ENCODE measurements at places on chromosomes 2 and 18.

GRCh38 chr18:77092104-77093066, 40.2 kb downstream of the MBP start:
- DNase-seq, result no peak

- DNase-seq, result no peak
Measured at GRCh38 chr18:8279346-8279745, 329.9 kb upstream of the RAB12 start.

GRCh38 chr2:10771786-10772185, 40.8 kb downstream of the PDIA6 start:
- no peak for DNase-seq

GRCh38 chr2:178204977-178205376, 10.7 kb downstream of the OSBPL6 start:
- DNase-seq, result no peak

DNA sequence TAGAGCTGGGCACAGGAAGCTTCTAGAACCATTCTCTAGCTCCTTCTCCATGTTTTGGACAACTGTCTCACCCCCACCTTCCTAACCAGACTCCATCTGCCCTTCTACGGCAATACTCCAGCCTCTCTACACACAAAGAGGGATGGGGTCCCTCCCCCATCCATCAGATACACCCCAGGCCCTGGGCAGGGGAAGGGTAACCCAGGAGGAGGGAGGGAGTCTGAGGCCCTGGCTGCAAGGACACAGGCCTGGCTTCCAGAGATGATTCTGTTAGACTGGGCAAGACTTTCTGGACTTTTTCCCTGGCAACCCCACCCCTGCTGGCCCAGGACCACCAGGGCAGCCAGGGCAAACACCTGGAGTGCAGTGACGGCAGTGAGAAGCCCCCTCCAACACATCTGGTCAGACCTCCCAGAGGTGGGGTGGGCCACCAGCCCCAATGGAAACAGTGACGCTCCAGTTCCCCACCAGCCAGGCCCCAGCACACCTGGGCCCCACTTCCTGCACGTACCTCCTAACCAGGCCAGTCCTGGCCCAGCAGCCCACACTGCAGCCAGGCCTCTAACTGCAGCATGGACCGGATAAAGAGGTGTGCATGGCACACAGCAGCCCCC, 6.5 kb downstream of the CYP26B1 start:
- no peak for DNase-seq

DNA sequence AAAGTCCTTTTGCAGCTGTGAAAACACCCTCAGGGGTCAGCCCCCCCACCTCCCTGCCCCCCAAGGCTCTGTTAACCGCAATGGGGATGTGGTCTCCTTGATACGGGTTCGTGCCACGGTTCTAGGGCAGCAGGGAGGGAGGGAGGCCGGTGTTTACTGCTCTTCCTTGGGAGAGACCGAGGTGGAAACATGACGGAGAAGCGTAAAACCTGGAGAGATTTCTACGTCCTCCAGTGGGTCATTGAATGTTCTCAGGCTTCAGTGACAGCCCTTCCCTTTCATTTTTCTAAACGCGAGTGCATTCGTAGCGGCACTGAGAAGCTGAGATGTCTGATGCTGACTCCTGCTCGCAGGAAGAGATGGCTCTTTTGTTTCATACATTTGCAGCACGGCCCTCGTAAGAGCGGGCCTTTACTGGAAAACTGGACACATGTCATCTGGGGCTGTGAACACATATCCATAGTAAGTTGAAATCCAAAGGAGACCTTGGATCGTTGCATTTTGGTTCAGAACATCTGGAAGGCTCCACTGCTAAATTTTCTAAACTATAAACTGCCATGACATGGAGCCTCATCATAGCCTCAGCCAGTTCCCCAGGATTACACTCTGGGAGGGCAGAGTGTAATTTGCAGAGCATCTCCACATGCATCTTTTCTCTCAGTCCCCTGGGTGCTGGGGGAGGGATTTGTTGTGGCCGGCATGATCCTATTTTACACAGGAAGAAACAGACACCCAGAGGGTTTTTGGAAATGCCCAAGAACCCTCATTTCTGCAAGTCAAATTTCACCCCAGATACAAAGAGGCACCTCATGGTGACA, 40.6 kb upstream of the HDAC4 start:
- no peak for DNase-seq

DNA sequence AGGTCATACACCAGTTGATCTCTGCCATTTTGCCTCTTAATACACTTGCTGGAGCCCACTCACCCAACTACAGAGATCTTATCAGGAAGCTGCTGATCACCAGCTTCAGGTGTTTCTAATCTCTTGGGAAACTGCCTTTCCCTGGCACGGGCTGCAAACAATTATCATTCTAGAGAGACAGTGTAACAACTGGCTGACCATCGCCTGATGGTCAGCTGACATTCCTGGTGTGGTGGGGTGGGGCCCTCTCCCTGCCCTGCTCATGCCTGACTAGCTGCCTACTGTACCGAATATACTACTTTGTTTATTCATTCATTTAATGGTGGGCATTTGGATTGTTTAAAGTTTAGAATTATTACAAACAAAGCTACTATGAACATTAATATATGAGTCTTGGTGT, 311.5 kb downstream of the CBLN2 start:
- no peak for DNase-seq

- DNase-seq, result no peak
Measured at GRCh38 chr18:79402209-79402576, 6.5 kb downstream of the NFATC1 start.

DNA sequence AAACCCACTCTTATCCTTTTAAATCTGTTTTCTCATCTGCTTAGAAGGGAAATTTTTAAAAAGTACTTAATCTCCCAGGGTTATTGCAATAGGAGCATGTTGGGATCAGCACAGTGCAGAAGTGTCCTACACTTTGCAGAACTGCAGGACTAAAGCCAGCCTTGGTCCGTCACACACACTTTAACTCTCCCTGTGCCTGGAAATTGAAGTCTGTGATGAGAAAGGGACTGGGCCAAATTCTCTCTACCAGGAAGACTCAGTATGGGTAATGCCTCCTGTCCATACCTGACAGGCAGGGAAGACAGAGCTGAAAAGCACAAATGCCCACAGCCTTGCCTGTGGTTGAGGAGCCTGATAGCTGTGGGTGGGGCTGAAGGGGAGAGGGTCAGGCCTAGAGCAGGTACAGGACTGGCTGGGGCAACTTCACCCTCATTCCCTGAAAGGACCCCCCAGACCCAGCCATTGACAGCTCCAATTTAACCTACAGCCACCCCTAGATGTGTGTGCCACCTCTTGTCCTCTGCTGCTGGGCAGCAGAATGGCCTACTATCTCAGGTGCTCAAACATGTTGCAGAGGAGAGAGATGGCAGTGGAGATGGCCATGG, 377.2 kb upstream of the KLHL29 start:
- no peak for DNase-seq

- DNase-seq, result no peak
Measured at GRCh38 chr2:14675489-14675888, 43.0 kb downstream of the LRATD1 start.

GRCh38 chr2:133110201-133110600, 440.2 kb upstream of the LYPD1 start:
- DNase-seq, result no peak

DNA sequence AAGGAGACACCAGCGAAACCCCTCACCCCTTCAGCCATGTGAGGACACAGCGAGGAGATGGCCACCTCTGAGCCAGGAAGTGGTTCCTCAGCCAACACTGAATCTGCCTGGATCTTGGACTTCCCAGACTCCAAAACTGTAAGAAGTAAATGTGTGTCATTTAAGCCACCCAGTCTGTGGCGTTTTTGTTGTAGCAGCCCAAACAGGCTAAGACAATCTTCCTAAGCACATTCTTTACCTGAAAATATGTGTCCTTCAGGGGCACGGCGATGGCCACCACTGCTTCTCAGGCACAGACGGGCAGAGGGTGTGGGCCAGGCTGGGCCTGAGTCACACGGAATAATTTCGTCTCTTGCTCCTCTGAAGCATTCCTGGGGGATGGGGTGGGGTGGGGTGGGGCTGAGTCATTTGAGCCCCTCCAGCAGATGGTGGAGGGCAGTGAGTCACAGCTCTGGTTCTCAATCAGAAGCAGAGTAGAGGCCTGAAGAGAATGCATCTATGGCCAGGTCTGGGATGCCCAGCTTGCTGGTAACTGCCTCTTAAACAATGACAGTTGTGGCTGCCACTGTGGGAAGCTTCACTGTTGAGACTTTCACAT, 142.4 kb downstream of the CAPN13 start:
- peak; percentile 97 for DNase-seq

GRCh38 chr2:209191139-209191538, 232.7 kb upstream of the MAP2 start:
- DNase-seq, result no peak

- DNase-seq, result no peak
Measured at GRCh38 chr2:218985021-218985324, at the start of gene FEV. TSS of gene FEV (minus strand) at chr2:218985184. CDS start at chr2:218985075, 109 bp downstream.

DNA sequence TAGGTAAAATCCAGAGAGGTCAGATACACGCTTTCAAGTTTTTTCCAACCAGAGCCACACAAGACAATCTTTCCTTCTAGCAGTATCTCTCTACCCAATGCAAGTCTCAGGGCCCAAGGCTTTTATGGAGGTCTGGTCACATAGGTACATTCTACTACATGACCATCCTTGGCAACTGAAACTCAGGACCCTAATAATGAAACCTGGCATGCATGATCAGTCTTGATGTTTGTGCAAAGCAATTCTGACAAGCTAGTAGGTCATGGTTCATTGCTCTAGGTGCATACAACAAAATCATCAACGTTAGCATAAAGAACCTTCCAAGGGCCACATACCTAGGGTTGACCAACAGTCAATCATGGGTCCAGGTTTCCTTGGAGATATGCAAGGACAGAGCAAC, 33.2 kb upstream of the CCDC88A start:
- no peak for DNase-seq

GRCh38 chr18:72208920-72209676, 335.0 kb downstream of the CBLN2 start:
- DNase-seq, result no peak

DNA sequence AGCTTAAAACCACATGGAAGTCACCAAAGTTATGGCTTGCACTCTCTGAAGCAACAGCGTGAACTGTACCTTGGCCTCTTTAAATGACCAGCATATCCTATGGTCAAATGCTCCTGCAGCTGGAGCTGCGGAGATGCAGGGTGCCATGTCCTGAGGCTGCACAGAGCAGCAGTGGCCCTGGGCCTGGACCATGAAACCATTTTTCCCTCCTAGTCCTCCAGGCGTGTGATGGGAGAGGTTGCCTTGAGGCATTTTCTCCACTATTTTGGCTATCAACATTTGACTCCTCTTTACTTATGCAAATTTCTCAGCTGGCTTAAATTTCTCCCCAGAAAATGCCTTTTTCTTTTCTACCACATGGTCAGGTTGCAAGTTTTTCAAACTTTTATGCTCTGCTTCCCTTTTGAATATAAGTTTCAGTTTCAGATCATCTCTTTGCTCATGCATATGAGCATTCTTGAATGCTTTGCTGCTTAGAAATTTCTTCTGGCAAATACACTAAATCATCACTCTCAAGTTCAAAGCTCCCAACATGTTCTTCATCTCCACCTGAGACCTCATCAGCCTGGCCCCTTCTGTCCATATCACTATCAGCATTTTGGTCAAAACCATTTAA, 82.9 kb upstream of the TMEFF2 start:
- no peak for DNase-seq

- DNase-seq, result peak; percentile 50
Measured at GRCh38 chr2:192544371-192544955, 349.7 kb upstream of the TMEFF2 start.

GRCh38 chr2:160429248-160430000, 64.2 kb downstream of the RBMS1 start:
- peak; percentile 68 for DNase-seq

DNA sequence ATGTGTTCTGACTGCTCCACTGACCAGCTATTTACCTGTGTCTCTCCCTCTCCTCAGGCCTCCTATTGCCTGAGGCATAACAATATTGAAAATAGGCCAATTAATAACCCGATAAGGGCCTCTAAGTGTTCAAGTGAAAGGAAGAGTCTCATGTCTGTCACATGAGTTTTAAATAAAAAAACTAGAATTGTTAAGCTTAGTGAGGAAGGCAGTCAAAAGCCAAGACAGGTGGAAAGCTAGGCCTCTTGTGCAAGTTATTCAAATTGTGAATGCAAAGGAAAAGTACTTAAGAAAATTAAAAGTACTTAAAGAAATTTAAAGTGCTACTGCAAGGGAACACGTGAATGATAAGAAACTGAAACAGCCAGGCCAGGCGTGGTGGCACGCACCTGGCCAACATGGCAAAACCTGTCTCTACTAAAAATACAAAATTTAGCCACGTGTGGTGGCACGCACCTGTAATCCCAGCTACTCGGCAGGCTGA, 44.9 kb upstream of the TAF4B start:
- no peak for DNase-seq

- DNase-seq, result no peak
Measured at GRCh38 chr2:144385381-144385780, 134.5 kb downstream of the ZEB2 start.

DNA sequence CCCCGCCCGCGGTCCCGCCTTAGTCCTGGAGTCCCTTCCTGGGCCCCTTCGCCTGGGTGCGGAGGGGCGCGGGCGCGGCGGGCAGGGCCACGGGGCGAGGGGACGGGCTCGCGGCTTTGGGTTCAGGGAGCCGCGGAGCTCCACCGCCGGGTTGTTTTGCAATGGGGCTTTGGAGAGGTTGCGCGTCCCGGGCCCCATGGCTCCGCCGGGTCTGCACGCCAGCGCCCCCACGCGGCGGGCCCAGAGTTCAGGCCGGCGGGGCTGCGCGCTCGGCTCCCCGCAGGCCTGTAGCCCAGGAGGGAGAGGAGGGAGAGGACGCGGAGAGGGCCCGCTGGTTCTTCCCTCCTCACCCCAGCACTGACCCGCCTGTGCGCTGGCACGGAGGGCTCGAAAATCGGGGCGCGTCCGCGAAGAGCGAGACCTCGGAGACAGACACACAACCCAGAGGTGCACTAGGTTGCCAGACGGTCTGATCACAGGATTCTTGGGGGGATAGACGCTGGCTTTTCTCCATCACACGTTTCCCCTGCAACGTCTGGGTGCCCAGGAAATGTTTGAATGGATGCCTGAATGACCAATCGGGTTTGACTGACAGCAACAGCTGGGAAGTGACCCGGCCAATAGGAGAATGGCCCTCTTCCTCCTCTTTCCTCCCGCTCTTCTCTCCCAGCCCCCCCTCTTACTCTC, 4.9 kb upstream of the SIX2 start:
- peak; percentile 71 for DNase-seq
